ENCODE measurements at places on chromosomes 4 and X.
A peak's percentile ranks its signal among the peaks of the same experiment; 100 is the strongest.

- DNase-seq: no peak
These were observed 473.4 kb upstream of the GNPDA2 start for GRCh38 chr4:45199736-45200135.

- no peak for DNase-seq
These were observed 860.0 kb upstream of the LCORL start for GRCh38 chr4:18881556-18881955.

GRCh38 chr4:60822986-60823385 lies 377.1 kb upstream of the ADGRL3 start:
- DNase-seq: no peak

- DNase-seq: no peak
These were observed 134.1 kb downstream of the KLHL34 start for GRCh38 chrX:21524008-21524407.

DNA sequence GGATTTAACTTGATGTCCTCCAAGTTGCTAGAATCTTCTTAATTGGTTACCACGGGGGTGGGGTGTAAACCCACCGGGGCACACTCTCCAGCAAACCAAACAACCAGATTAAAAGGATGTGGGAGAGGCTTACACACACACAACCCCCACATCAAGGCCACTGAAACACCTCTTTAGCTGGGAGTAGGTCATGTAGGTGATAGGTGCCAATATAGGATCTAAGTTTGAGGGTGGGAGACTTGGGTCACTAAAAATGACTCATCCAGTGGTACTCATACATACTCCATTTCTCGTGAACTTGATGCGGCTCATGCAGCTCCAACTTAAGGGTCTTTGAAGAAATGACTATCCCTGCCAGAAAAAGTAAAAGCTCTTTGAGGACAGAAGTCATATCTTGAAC lies 20.5 kb upstream of the CD40LG start:
- DNase-seq: no peak

DNA sequence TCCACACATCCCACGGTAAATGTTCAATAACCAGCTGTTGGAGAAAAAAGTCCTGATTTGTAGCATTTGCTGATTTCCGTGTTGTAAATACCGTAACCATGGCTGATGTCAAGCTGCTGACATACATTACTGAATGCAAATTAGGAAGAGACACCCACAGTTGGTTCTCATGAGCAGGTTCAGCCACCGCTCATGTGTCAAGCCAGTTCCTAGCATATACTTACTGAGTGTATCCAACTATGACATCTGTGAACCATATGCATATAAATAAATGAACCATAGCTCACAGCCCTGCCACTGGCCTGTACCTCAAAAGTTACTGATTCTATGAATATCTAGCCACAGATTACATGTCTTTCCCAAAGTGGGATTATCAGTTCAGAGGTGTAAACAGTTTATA lies 29.5 kb downstream of the FHDC1 start:
- no peak for DNase-seq

- DNase-seq: no peak
These were observed 1024.5 kb upstream of the PCDH10 start for GRCh38 chr4:132124624-132124974.

- DNase-seq: peak; percentile 13
These were observed 125.1 kb downstream of the RAPGEF2 start for GRCh38 chr4:159227984-159228383.

GRCh38 chrX:50200907-50201306 lies at the start of gene AKAP4:
Gene AKAP4, minus strand, starts transcription at chrX:50201007. Its CDS starts 118 bp downstream, at chrX:50200889.
- no peak for DNase-seq

DNA sequence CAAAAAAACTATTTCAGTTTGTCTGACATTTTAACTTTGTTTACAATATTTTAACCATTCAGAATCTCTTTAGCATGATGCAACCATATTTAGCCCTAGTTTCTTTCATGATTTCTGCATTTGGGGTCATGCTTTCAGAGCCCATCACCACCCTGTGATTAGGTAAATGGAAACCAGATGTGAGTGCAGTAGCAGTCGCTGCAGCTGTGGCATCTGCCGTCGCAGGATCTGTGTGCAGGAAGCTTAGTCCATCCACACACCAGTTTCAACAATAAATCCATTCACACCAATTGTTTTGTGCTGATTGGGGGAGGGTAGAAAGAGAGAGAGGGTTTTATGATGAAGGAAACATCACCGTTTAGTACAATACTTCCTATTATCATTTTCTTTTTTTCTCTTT lies 130.5 kb downstream of the CPEB2 start:
- DNase-seq: no peak

GRCh38 chrX:1420371-1420770 lies 28.5 kb upstream of the SLC25A6 start:
- DNase-seq: no peak

- DNase-seq: no peak
These were observed 989.2 kb upstream of the LCORL start for GRCh38 chr4:19010761-19011160.

GRCh38 chr4:8907596-8908205 lies 36.1 kb upstream of the HMX1 start:
- no peak for DNase-seq

DNA sequence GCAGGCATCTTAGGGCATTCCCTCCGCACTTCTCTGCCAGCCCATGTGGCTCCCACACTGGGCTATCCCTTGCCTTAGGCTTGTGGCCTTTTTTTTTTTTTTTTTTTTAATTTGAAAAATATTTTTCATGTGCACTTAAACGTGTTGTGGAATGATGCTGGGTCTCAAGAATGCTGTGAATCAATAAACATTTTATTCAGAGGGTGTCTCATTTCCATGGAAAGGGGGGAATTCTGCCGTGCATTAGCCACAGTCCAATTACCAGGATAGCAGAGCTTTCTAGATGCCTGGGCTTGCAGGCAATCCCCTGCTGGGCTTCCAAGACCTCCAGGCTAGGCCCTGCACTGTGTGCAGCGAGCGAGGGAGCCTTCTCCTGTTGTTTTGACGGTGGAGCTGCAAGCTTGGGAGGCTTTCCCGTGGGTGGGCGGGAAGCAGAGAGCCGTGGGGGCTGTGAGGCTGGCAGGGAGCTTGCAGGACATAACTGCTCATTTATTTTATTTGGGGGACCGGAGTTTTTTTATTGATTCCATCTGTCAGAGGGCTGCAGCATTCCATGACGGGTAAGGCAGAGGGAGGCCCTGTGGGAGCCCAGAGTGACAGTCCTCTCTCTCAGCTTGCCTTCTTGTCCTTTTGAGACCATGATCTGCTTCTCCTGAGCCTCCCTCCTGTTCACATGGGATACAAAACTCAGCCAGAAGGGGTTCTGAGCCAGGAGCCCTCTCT lies 2.6 kb upstream of the CPZ start:
- no peak for DNase-seq

- no peak for DNase-seq
These were observed 47.4 kb upstream of the VEGFC start for GRCh38 chr4:176840166-176840565.

- DNase-seq: no peak
These were observed 9.2 kb upstream of the SEPSECS start for GRCh38 chr4:25169446-25169845.

DNA sequence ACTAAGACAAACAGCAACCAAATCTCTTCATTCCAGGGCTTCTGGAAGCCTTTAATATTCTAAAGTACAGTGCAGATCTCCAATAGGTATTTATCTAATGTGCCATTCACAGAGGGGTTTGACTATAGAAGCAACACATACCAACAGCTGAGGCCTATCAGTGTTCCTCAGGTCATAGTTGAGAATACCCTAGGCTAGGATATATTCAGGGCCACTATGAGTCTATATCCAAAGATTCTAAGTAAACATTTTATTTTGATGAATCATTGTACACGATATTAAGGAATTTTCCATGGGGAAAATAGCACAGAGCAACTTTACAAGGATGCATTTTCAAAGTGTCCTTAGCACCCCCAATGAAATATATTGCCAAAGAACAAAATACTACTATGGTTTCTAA lies 9.7 kb downstream of the SMIM10 start:
- DNase-seq: no peak

Measured in HuH-7 (cell line).